Activated T-helper 1 cell treated with anti-CD3 and anti-CD28 coated beads, Interleukin-2, amount 50 U/mL, for 16 hours (primary cell): ENCODE measurements at places on chromosomes 16 and 17.

GRCh38 chr17:60311936-60312335 is 80.0 kb downstream of the USP32 start:
- DNase-seq: no peak

GRCh38 chr17:79843474-79843815 is 4.2 kb upstream of the CBX4 start:
- no peak for DNase-seq

- DNase-seq: no peak
Measured at GRCh38 chr17:51496378-51496777, 236.0 kb downstream of the UTP18 start.

- peak; percentile 39 for DNase-seq
Measured at GRCh38 chr17:48724251-48725003, 1.4 kb downstream of the PRAC2 start.

DNA sequence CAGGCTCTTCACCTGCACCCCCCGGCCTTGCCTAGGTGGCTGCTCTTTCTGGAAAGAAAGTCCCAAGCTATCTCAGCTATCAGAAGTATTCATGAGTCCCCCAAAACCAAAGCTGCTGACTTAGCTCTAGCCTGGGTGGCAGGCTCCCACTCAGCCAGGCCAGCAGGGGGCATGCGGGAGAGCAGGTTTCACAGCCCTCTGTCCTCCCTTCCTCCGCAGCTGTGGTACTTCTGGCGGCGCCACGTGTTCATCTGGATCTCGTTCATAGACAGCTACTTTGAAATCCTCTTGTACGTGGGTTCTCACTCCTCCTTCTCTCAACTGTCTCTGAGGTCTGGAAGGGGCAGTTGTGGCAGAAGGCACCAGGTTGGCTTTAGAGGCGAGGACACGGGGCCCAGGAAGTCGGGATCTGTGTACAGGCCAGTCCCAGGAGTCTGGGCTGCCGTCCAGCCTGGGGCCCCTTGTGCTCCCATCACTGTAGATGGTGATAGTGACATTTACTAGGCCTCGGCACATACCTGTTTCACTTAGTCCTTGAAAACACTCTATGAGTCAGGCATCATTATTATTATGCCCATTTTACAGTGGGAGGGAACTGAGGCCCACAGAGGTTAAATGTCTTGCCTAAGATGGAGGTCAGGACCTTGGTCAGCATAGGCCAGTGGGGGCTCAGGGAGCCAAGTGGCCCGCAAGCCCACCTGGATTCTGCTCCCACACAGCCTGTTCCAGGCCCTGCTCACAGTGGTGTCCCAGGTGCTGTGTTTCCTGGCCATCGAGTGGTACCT is 12.9 kb downstream of the TRPV2 start:
- no peak for DNase-seq

DNA sequence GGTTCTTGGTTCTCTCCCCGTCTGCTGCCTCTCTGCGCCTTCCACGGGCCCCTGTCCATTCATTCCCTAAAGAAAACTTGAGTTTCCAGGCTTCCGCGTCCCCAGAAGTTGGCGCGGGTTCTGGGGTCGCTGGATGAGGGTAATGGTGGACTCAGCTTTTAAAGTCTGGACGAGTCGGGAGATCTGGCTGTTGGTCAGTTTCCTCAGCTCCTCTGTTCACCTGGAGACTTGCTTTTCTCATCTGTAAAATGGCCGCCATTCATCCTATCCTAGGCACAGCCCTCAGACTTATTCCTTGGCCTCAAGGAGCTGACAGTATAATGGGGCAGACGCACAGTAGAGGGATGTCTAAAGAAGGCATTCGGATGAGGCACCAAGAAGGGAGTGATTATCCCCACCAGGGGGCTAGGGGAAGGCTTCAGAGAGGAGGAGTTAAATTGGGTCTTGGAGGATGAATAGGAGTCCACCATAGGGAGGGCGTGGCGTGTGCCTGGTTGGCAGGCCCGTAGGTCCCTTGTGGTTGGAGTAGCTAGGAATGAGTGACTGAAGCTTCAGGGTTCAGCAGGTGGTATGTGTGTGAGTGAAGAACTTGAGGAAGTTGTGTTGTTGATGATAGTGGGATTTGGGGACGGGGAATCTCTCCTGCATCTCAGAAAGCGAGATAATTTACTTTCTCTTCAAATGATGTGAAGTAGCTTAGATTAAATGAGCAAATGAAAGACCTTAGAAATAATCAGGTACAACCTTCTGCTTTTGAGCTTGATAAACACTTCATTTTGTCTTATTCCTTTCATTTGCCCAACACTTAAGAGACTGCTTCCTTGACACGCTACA is 652 bp downstream of the VPS35L start:
- DNase-seq: no peak

DNA sequence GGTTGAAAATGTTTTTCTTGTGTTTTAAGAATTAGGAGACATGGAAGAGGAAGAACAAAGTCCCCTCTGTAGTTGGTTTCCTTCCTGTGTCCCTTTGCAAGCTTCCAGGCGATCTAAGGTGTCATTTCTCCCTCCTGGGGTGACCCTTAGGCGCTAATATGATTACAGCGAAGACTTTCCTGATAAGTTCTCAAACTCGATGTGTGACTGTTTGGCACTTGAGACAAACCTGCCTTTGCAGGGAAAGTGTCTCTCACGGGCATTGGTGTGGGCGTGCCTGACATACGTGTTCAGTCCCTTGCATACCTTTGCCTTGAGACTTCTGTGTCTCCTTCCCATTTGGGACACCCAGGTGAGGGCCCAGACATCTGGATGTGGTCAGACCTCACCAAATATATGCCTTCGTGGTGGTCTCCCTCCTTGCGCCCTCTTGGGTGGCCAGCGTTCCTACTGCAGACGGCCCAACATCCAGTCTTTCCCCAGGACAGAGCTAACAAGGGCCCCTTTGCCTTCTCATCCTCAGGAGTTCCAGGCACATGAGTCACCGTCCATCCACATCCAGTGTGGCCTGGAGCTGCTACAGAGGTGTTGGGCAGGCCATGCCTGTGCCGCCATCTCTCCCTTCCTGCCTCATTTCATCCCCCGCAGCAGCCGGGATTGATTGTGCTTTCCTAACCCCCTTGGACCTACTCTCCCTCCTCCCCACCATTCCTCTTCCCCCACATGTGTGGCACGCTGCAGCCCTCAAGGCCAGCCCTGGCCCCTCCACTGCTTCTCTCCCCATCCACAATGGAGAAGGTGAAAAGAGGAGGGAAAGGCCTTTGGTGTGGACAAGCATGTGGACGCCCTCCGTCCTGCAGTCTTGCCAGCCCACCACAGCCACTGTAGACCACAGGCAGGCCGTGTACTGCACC is 3.1 kb upstream of the JPT2 start:
- no peak for DNase-seq

DNA sequence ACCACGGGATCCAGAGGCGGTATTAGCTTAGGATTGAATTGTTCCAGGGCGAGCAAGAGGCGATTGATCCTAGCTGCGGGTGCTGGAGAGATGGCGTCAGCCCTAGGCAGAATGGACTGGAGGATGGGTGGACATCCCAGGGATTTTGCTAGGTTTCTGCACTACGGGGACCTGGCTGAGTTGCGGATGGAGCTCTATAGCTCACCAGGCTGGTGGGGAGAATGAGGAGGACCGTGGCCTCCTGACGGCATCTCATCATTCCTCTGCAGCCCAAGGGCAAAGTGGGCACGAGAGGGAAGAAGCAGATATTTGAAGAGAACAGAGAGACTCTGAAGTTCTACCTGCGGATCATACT is 614 bp downstream of the TMEM208 start:
- no peak for DNase-seq

DNA sequence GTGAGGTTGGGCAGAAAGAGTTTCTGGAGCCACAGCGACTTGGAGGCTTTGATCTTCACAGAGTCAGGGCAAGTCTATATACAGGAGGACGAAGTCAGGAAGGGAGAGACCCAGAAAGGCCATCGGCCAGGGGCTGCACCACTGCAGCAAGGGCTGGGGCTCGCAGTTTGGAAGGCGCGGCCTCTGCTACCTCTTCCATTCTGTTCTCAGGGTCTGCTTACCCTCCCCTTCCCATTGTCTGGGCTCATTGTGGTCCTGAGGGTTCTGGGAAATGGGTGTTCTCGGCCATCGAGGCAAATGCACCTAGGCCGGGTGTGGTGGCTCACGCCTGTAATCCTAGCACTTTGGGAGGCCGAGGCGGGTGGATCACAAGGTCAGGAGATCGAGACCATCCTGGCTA is 16.0 kb downstream of the ST6GALNAC1 start:
- no peak for DNase-seq

GRCh38 chr17:56020369-56020768 is 132.9 kb upstream of the ANKFN1 start:
- no peak for DNase-seq

DNA sequence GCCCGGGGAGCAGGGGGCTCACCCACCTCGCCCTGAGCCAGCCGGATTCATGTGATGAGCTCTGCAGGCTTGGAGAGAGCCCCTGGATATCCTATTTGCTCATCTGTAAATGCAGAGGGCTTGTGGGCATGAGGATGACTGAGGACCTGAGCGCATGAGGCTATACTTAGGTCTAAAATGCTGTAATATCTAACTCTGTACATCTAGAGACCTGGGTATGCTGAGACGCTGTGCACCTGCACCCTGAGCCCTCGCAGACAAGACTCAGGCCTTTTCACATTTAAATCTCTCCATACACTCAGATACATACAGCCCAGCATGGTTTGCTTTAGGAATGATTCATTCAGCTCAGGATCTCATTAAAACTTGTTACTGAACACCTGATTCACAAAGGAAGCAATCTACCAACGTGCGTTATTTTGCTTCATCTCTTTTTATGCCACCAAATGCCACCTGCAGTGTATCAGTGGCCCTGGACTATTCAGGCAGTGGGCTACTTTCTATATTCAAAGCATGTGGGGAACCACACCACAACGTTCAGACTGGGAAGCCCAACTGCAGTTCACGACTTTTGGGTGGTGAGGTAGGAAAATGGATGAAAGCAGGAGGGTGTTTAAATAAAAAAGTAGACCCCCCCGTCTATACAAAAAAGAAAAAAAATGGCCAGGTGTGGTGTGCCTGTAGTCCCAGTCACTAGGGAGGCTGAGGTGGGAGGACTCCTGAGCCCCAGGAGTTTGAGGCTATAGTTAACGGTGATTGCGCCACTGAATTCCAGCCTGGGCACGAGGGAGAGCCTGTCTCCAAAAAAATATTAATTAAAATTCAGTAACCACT is 12.0 kb downstream of the USP7 start:
- no peak for DNase-seq

DNA sequence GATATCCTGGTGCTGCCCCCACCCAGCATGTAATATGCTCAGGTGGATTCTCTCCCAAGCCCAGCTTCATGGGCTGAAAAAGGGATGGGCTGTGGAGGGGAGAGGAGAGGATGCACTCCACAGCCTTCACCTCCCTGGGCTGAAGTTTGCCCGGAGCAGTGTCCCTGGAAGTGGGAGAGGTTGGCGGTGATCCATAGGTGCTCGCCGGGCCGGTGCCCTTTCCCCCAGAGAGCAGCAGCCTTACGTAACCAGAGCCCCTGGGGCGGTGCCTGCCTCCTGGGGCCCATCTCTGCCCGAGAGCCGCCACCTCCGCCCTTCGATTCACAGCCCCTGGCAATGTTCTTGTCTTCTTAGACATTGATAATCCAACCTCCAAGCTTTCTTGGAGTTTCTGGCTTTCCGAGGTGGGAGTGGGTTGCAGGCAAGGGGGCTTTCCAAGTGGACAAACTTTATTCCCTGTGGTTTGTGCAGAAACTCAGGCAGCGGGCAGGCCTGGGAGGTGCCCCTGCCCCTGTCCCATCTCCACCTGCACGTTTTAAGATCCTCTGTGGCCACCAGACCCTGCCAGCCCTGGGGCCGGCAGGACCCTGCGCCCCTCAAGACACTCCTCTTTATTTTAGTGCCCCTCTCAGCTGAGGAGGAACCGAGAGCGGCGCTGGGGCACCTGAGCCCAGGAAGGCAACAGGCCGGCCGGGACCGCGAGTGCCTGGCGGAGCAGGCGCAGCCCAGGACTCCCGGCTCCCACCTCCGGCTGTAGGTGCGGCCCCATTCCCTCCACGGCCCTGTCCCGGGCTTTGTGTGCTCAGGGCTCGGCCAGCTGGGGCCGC is 3.1 kb upstream of the WDR90 start:
- DNase-seq: no peak

- no peak for DNase-seq
Measured at GRCh38 chr17:10899281-10899680, 61.4 kb upstream of the PIRT start.

DNA sequence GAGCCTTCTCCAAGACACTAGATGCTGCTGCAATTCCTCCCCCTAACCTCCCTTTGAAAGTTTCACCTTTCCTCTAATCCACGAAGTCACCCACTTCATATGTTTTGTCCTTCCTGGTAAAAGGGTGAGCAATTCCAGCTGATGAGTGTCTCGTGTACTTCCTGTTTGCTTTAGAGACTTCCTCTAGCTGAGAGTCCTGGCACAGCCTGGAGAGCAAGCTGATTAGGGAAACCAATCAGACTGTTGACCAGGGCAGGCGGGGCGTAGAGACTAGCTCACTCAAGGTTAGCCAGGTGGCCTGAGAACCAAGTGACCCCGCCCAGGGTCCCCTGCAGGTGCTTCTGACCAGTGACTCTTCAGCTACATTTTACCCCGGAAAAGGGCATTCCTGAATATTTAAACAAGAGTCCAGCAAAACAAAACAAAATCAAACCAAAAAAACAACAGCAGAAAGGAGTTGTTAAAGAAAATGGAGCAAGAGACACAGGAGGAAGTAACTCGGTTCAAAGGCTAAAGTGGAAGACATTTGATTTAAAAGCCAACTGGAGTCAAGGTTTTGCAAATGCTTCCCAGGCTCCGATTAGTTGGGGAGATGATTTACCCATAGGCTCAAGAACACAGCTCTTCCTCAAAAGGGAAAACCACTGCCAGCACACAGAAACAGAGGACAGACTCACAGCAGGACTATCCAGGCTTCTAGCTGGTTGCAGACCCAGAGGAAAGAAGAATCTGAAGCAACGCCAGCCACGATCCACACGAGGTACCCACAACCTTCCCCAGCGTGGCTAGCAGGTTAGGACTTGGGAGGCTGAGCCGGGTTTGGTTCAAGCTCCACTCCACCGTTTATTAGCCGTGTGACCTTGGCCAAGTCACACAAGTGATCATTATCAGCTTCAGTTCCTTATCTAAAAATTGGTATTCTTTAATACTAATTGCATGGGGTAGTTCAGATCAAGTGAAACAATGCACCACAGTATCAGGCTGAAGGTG is 13.4 kb downstream of the HSPB9 start:
- no peak for DNase-seq

- no peak for DNase-seq
Measured at GRCh38 chr17:29368926-29369325, 21.2 kb upstream of the TAOK1 start.

DNA sequence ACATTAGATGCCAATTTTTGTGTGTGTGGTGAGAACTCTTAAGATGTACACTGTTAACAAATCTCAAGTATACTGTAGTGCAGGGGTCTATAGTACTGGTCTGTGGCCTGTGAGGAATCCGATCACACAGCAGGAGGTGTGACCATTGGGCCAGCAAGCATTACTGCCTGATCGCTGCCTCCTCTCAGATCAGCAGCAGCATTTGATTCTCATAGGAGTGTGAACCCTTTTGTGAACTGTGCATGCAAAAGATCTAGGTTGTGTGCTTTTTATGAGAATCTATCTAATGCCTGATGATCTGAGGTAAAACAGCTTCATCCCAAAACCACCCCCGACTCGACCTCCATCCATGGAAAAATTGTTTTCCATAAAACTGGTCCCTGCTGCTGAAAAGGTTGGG is 12.6 kb downstream of the ZNF267 start:
- no peak for DNase-seq
